ENCODE measurements at places on chromosomes 7 and 10.

DNA sequence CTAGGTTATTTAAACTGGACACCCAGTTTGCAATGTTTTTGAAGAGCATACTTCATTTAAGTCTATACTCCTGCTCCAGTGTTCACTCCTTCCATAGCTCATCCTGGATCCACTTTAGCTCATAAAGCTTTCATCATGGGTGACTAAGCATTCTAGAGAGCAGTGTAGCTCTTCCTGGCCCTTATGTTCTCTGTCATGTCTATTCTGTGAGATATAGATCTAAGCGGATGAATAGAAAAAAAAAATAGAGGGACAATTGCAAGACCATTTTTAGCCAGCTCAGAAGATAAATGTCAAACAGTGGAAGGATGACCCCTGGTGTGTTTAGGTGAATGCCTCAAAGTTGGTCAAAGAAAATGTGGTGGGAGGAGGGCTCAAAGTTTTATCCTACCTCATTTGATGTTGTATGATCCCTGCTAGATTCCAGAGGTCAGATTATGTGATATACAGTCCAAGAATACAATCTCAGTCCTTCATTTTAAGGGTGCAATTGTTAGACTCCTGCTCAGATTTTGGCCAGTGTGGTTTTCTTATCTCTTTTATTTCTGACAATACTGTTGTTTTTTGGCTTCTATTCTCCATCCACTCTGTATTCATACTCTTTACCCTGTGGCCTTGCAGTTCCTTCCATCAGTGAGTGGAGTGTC is 7.5 kb upstream of the HECW1 start:
- no peak for DNase-seq

GRCh38 chr10:63940277-63940922 is 419.2 kb downstream of the REEP3 start:
- DNase-seq, result no peak

GRCh38 chr7:81693080-81693479 is 76.8 kb downstream of the HGF start:
- DNase-seq, result no peak

DNA sequence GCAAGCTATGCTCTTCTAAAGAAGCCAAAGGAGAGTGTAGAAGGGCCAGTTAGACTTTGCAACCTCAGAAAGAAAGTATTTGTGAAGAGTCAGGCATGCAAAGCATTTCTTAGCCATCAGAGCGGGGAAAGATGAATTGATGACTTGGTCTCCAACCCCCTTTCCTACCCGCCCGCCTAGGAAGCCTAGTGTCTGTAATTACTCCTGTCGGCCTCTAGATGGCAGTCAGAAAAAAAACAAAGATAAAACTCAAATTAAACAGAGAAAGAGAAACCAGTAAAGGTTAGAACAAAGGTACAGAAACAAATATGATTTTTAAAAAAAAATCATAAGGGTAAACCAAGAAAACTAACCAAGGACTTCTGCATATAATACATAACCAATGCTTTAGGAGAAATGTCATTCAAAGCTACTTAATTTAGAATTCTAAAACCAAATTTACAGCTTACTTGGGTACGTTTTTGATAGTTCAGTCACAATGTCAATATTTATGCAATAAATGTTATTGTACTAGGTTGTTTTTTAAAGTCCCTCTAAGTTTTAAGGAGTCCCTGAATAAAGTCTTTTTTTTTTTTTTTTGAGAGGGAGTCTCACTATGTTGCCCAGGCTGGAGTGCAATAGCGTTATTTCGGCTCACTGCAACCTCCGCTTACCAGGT is 97.6 kb downstream of the LYZL1 start:
- DNase-seq, result no peak

GRCh38 chr10:15369256-15370211 is 1.6 kb downstream of the FAM171A1 start:
- DNase-seq, result peak; percentile 72

DNA sequence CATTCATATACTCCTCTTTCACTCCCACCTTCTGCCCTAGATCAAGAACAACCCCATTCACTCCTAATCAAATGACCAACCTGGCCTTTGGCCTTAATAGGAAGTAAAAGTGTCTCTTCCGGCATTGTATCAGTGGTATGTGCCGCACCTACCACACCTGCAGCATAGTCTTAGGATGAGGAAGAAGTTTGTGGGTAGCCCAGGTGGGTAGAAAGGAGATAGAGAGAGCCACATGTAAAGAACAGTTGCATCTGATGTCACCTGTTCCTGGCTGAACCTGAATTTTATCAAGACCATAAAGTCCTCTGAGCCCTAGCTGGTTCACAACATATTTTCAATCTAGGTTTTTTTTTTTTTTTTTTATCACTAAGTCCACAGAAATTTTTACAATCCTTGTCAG is 55.5 kb upstream of the PTPN12 start:
- no peak for DNase-seq

DNA sequence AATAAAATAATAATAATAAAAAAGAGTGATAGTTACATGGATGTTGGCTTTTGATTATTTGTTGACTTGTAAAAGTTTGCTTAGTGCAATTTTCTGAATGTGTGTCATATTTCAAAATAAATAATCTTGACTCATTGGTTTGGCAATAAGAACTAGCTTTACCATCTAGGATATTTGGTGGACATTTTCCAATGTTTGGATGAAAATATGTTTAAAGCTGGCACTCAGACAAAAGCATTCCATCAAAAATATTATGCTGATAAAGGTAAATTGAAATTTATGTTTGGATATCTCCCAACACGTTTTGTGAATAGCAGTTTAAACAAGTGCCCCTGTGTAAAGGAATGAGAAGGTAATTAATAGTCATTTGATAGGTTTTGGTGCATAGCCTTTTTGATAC is 62.5 kb upstream of the KCNMA1 start:
- DNase-seq, result no peak

GRCh38 chr10:132455986-132456847 is 59.2 kb downstream of the PWWP2B start:
- DNase-seq, result peak; percentile 34

DNA sequence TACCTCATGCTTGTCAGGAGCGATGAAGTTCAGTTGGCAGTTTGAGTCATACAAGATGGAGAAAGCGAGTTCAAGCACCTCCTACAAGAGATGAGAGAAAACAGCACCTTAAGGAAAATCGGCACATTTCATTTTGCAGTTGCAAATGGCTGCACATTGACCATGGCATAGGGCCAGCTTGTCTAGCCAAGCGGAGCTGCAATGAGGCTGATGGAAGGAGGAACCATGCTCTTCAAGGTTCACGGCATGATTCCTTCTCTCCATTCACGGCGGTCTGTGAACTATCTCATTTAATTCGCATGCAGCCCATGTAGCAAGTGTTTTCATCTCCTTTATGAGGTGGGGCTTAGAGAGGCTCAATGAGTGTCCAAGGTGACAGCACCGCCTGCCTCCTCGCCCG is 137.4 kb upstream of the AOAH start:
- DNase-seq, result no peak

- DNase-seq, result no peak
These were observed 307.0 kb upstream of the IMMP2L start for GRCh38 chr7:111869280-111869679.

DNA sequence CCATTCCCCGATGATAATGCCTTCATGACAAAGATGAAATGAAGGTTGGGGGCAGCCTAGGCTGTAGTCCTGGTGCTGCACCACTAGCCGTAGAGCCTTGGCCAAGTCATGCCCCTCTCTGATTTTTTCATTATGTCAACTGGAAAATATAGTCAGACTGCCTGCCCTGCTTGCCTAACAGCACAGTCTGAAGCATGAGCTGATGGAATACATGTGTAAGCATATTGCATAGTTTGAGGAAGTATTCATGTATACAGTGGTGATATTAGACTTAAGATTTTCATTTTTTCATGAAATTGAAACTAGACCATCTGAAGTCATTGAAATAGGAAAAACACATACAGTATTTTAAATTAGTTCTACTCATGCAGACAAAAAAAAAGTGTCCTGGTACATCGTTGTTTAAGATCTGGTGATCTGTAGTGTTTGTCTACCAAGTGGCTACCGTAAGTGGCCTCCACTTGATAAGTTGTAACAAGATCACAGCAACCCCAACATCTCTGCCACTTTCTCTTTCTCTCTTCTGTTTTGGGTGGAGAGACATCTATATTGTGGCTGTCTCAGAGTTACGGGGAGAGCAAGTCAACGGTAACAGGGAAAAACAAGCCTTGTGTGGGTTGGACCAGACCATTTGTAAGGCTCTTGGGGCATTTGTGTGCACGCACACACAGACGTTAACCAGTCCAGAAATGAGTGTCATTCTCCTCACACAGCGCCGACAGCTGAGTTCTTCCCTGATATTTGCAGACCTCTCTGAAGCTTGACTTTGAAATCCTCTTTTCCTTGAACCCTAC is 716.6 kb upstream of the GALNT17 start:
- no peak for DNase-seq

- DNase-seq, result no peak
These were observed 121.5 kb downstream of the CTTNBP2 start for GRCh38 chr7:117751775-117752174.

DNA sequence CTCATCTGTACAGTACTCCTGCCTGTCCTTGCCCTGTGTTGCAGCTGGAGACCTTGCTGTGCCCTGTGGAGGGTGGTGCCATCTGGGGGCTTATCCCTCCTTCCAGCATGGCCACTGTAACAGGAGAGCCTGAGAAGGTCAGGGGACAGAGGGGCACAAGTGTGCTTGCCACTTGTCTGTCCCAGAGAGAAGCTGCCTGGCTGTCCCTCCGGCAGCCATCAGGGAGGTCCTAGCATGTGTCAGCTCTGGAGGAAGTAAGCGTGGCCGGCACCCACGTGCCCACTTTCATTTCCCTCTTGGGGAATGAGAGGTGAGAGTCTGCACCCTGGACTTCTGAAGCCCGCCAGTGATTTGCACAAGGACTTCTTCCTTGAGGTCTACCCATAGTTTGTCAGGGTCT is 97.0 kb upstream of the PPIF start:
- DNase-seq, result no peak

- DNase-seq, result no peak
These were observed 69.7 kb upstream of the AQP1 start for GRCh38 chr7:30841801-30842541.

- DNase-seq, result no peak
These were observed 14.8 kb downstream of the CYP3A7 start for GRCh38 chr7:99719996-99720769.

DNA sequence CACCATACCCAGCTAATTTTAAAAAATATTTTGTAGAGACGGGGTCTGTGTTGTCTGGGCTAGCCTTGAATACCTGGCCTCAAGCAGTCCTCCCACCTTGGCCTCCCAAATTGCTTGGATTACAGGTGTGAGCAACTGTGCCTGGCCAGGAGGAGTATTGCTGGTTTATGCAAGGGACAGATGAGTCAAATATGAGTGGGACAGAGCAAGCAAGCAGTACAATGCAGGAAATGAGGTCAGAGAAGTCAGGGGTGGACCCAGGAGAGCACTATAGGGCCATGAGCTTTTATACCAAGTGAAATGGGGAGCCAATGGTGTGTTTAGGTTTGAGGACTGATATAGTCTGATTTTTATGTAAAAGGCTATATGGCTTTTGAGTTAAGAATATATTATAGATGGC is 6.3 kb downstream of the TSPAN13 start:
- no peak for DNase-seq
